Right atrium auricular region (tissue), 2 donors: ENCODE measurements at places on chromosomes 1 and 21.

DNA sequence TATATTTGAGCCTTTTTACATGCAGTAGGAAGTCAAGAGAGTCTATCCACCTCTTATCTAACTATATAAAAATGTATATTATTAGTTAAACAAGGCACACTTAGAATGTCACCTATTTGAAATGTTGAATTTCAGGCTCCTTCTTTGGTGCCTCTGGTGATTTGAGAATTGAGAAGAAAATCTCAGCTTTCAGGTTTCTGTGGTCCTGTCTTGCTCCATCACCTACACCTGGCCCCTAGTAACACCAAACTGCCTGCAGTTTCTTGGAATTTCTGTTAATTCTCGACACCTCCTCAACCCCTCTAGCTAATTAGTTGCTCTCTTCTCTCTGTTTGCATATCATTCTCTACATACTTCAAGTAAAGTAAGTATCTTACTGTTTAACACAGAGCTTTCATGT is 54.9 kb upstream of the WNT2B start:
- DNase-seq = no peak

DNA sequence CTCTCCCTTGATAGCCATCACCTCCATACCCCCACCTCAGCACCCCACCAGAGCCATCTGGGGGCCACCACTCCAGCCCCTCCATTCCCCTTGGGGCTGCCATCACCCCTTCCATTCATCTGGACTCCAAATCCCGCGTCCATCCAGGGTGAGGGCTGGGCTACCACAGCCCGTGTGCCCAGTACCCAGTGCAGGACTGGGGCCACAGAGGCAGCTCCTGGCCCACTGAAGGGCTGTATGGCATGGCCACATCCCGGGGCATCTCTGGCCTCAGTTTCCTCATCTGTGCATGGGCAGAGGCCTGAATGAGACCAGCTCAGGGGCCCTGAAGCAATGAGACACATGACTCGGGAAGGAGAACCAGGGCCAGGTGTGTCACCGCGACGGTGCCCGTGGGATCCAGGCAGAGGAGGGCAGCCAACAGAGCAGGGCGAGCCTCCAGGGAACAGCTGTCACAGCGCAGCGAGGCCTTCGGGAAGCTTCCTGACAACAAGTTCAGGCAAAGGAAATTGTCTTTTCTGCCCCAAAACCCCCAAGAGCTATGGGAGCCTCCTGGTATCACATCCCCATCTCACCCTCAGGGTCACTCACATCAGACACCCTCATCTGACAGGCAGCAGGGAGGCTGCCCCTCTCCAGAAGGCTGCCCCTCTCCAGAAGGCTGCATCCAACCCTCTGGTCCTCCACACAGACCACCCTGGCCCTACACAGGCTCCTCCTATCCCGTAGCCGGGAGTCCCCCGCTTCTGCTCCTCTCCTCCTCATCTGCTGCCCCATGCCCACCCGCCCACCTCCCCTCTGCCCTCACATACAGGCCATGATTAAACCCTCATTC is 76.3 kb downstream of the MEGF6 start:
- DNase-seq = no peak

GRCh38 chr1:183480971-183481441 is 8.7 kb downstream of the SMG7 start:
- no peak for DNase-seq

GRCh38 chr1:49356594-49356993 is 579.9 kb upstream of the BEND5 start:
- no peak for DNase-seq

- DNase-seq = no peak
Measured at GRCh38 chr1:86423473-86423872, 498 bp upstream of the CLCA2 start.
